Stimulated activated CD8-positive, alpha-beta memory T cell treated with anti-CD3 and anti-CD28 coated beads, Interleukin-2, amount 100 ng/mL, for 1 hour (primary cell): ENCODE measurements at places on chromosomes 4 and X.

GRCh38 chr4:186079694-186080093 is 10.7 kb downstream of the TLR3 start:
- DNase-seq = no peak

DNA sequence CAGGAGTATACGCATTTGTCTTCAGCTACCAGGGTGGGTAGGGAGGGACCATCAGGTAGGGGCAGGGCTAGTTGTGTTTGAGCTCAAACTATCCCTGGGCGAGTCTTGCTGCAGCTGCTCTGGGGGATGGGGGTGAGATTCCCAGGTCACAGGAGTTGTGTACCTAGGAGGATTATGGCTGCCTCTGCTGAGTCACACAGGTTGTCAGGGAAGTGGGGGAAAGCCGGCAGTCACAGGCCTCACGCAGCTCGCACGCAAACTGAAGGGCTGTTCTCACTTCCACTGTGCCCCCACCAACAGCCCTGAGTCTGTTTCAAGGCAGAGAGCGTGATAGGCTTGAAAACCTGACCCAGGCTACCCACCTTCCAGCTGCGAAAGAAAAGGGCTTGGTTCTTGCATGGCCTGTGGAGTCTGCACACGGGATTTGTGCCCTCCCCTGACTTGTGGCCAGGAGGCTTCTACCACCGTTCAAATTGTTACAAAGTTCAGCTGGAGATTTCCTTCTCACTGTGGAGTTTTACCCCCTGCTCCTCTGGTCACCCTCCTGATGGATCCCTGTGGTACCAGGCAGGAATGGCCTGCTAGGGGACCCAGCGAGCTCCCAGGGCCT is 63.8 kb downstream of the ARFIP1 start:
- no peak for DNase-seq

- no peak for DNase-seq
Observed at GRCh38 chr4:122827258-122827878, 737 bp downstream of the FGF2 start.

DNA sequence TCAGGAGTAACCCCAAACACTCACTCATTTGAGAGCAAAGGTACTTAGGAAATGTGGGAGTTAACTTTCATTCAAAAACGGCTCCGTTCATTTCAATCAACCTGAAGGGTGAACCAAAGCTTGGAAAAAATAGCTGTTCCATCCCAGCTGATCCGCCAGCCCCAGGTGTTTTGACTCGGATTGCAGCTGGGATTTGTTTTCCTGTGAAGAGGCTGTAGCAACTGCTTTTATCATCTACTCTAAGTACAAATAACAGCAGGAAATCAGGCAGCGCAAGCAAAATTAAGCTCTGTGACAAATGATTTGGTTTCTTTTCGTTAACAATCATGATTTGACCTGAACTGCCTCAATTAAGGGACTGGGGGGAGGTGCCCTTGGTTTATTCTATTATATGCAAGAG is 154.7 kb downstream of the BEND2 start:
- no peak for DNase-seq

GRCh38 chrX:53128097-53128749 is 34.3 kb downstream of the KANTR start:
- no peak for DNase-seq

DNA sequence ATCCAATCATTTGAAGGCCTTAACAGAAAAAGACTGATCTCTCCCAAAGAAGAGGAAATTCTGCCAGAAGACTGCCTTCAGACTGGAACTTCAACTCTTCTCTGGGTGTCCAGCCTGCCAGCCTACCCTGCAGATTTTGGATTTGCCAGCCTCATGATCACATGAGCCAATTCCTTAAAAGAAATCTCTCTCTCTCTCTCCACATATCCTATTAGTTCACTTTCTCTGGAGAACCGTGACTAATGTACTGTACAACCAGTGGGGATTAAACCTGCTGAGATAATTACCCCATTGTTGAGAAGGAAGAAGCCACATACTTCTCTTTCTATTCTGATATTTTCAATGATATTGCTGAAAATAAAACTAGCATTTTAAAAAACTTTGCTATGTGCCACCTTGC is 711.3 kb upstream of the AMOT start:
- DNase-seq = no peak

DNA sequence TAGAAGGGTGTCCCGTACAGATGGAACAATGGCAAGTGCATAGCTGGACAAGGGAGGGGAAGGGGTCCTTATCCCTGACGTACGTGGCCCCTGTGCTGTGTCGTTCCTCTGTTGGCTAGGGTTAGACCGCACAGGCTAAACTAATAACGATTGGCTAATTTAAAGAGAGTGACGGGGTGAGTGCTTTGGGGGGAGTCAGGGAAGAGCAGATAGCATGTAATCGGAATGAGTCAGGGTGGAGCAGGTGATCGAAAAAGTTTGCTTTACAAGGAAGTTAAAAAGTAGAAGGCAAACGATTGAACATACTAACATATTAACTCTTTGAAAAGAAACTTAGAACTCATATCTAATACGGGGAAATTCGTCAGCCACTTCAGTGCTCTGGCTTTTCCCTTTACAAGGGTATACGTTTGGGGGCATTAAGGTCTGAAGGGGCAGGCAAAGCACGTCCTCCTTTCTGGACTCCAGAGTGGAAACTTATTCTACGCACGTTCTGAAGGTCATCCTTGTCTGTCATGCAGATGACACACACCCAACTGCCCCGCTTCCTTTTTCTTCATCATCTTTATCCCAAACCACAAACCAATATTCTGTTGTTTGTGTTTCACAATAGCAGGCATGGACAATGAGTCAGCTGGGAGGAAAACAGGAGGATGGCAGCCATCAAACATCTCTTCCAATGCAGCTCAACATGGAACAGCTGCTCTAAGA is 10.2 kb upstream of the CRLF2 start:
- no peak for DNase-seq

GRCh38 chr4:139085141-139085540 is 69.6 kb downstream of the NOCT start:
- DNase-seq = no peak

DNA sequence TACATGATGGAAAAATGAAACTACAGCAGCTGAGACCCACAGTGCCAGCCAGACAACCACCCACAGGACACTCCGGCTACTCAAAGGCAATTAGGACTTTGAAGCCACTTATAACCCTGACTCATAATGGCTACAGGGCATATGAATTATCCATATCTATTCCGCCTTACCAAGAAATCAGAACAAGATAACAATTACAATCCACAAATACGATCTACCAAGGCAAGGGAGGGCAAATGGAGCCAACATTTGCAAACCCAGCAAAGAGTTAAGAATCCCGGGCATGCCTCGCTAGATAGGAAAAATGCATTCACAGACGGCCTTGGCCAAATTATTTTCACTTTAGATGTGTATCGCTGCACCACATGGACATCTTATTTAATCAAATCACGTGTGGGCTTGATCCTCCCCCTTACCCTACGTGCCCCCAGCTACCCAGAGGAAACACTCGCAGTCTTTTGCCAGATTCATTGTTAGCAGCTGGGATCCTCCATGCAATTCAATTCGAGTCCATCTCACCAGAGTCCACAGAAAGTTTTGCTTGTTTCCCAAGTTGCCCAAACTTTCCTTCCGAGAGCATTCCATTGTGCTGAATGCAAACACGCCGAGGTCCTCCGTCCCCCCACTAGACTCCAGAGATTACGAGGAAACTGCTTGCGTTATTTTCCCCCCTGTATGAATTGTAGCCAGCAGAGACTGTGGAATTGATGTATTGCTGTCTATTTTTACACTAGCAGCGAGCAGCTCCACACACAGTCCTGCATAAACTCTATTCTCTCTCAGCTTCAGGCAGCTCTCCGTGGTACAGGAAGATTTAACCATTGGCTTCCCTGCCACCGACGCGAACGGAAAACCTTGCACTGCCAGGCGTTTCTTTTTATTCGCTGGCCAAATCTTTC is 1.2 kb downstream of the PPARGC1A start:
- DNase-seq = no peak

- DNase-seq = no peak
Observed at GRCh38 chr4:46820154-46820553, 88.9 kb downstream of the COX7B2 start.

- DNase-seq = no peak
Observed at GRCh38 chrX:41688835-41689234, at the start of gene GPR34. Gene GPR34 (plus strand): TSS chrX:41688973. CDS start chrX:41695634, 6,661 bp downstream.

DNA sequence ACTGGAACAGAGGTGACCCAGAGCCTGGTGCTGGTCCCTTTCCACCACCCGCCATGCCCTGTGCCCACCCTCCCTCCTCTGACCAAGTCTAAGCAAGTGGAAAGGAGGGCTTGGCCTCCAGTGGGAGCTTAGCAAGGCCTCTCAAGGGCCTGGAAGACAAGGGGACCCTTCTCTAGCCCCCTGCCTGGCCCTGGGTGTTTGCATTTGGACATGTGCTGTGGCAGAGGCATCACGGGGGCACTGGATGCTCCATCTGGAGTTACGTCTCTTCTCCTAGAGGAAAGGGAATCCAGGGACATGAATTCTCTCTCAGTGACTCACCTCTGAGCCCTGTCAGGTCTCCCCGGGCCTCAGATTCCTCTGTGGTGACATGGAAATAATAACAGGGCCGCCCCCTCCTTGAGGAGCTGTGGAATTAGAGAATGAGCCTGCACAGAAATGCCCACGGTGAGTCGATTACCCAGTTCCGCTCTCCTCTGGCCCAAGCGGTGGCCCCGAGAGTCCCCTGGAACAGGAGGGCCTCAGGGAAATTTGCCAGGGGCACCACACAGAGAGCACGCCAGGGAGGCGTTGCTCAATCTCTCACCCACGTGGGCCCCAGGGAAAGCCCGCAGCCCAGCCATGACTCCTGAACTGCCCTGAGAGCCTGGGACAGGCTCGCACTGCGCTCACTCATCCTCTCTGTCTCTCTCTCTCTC is 189.6 kb downstream of the BCOR start:
- DNase-seq = no peak

- DNase-seq = no peak
Observed at GRCh38 chr4:168221301-168221700, 97.3 kb downstream of the DDX60 start.

DNA sequence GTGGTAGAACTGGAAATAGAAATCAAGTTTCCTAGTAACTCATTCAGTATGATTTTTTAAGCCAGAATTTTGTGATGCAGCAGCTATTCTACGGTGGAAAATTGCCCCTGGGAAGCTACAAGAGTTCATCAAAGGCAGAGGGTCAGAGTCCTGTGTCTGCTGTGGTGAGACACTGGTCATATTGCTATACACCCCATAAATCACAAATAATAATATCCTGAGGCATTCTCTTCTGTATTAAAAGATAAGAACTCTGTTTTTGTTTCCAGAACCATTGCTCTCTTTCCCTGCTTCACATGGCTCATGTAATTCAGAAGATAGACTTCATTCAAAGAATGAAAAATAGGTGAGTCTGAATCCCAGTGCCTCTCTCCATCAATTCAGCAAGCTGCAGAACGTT is 188.8 kb upstream of the NOCT start:
- no peak for DNase-seq

- no peak for DNase-seq
Observed at GRCh38 chr4:10051517-10052135, 30.3 kb upstream of the SLC2A9 start.

DNA sequence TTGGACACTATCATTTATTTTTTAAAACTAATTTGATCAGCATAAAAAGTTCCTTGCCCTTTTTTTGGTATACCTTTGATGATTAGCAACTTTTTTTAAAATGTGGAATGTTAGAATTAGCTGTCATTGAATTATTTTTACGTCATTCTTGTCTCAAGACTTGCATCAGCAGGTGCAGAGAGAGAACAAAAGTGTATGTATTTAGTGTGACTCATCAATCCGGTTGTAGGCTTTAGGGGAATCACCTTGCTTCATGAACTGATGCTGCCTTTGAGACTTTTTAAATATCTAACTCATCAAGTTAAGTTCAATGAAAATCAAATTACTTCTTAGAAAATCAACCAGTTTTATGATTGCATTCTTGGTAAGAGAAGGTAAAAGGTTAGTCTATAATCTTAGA is 125.1 kb downstream of the ARX start:
- no peak for DNase-seq

GRCh38 chr4:34972189-34972588 is 1272.1 kb downstream of the ARAP2 start:
- no peak for DNase-seq

DNA sequence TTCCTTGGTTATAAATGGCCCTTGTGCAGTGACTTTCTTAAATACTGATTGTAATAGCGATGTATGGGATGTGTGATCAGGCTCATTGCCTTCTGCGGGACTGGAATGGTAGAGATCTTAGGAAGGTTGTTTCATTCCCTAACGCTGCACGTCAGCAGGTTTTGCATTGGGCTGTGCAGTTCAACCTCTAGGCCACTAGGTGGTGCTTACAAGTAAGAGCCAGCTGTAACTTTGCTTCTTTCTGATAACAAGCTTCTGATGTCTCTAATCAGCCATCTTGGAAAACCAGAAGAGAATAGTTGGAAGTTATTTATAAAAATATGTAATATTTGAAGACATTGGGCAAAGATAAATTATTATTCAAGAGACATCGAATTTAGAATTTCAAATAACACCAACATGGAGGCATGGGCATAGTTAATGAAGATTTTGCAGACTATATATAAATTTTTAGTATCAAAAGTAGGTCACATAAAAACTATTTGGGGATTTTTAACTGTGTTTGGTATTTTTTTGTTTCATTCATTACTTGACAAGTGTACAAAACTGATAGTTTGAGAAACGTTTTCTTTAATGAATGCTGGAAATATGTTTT is 339.7 kb upstream of the PCDH7 start:
- no peak for DNase-seq

DNA sequence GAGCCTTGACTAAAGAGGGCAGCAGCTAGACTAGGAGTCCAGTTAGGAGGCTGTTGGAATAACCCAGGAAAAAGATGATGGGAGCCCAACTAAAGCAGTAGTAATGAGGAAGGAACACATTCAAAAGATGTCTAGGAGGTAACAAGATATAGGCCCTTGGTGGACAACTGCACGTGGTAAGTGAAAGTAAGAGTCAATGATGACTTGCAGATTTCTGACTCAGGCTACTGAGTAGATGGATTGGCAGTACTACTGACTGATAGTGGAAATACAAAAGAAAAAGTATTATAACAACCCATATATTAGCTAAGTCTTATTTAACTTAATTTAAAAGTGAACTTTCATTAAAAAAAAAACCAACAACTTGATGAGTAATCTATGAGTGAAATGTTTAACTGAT is 74.0 kb downstream of the PAK3 start:
- DNase-seq = no peak

DNA sequence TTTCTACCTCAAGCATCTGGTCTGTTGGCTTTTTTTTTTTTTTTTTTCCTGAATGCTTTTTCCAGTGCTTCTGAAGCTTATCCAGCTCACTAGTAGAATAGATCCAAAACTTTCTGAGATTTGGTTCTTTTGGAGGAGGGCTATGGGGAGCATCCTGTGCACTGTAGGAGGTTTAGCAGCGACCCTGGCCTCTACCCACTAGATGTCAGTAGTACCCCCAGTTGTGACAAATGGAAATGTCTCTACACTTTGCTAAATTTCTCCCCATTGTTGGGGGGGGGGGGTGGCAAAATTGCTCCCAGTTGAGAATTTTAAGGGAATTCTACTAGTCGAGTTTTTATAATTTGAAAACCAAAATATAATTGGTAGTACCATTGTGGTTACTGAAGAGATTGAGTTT is 23.0 kb upstream of the PPA2 start:
- no peak for DNase-seq

GRCh38 chr4:4857001-4857808 is 2.3 kb upstream of the MSX1 start:
- DNase-seq = no peak

- no peak for DNase-seq
Observed at GRCh38 chrX:111244235-111244750, 26.0 kb downstream of the CAPN6 start.

GRCh38 chr4:174616661-174617060 is 94.4 kb upstream of the HPGD start:
- no peak for DNase-seq

GRCh38 chr4:11632483-11632882 is 203.8 kb upstream of the HS3ST1 start:
- no peak for DNase-seq
